ENCODE measurements at places on chromosomes 6 and 20.

GRCh38 chr6:25601800-25602673, 50.0 kb upstream of the SCGN start:
- peak; percentile 76 for DNase-seq

- peak; percentile 62 for DNase-seq
Measured at GRCh38 chr20:48986899-48987298, 59.2 kb upstream of the CSE1L start.

DNA sequence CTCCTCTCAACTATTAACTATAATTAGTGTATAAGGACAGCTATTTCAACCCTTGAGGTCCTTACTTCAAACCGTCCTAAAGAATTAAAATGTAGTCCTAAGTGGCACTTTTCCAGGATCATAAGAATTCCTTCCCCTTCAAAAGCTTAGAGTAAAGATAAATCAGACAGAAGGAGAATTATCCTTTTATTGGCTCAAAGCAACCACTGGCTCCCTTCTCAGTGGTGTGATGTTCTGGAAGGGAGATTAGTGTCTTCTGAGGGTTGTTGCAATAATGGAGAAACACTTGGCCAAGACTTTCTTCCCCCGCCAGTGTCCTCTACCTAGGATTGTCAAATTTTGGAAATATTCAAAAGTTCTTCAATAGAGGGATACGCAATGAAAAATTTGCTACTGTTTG, 89.1 kb upstream of the PLEKHG1 start:
- DNase-seq, result peak; percentile 71

- DNase-seq, result no peak
Measured at GRCh38 chr6:137816133-137816579, 50.9 kb upstream of the TNFAIP3 start.

- peak; percentile 63 for DNase-seq
Measured at GRCh38 chr6:152293404-152293803, 343.8 kb downstream of the SYNE1 start.

DNA sequence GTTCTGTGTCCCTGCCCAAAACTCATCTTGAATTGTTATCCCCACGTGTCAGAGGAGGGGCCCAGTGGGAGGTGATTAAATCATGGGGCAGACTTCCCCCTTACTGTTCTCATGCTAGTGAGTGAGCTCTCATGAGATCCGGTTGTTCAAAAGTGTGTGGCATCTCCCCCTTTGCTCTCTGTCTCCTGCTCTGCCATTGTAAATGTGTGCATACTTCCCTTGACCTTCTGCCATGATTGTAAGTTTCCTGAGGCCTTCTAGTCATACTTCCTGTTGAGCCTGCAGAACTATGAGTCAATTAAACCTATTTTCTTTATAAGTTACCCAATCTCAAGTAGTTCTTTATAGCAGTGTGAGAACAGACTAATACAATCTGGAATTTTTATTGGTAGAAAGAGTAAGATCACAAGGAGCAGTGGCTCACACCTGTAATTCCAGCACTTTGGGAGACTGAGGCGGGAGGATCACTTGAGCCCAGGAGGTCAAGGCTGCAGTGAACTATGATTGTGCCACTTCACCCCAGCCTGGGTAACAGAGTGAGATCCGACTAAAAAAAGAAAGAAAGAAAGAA, 47.1 kb upstream of the SLC22A16 start:
- no peak for DNase-seq

- no peak for DNase-seq
Measured at GRCh38 chr20:37315452-37316110, 26.1 kb downstream of the MANBAL start.

GRCh38 chr20:47066484-47067270, 172.0 kb downstream of the EYA2 start:
- no peak for DNase-seq

GRCh38 chr20:677957-678356, 2.4 kb upstream of the SCRT2 start:
- DNase-seq, result no peak

- no peak for DNase-seq
Measured at GRCh38 chr6:37777272-37777834, 42.2 kb upstream of the ZFAND3 start.

DNA sequence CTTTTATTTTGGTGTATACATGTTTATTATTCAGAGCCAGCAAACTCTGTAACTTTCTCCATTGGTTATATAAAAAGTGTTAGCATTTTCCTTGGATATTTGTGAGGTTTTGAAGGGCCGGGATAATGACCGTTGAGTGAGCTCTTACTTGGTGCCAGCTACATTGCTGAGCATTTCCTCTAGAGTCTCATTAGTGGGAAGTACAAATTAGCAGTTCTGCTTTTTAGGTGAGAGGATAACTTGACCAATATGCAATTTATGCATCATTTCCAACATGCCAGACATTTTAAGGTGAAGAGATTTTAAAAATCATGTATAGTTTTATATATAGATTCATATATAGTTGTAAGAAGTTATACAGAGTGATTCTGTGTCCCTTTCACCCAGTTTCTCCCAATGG, 84.3 kb downstream of the CARMIL1 start:
- DNase-seq, result no peak

- peak; percentile 43 for DNase-seq
Measured at GRCh38 chr20:36214684-36215256, 21.5 kb upstream of the AAR2 start.

DNA sequence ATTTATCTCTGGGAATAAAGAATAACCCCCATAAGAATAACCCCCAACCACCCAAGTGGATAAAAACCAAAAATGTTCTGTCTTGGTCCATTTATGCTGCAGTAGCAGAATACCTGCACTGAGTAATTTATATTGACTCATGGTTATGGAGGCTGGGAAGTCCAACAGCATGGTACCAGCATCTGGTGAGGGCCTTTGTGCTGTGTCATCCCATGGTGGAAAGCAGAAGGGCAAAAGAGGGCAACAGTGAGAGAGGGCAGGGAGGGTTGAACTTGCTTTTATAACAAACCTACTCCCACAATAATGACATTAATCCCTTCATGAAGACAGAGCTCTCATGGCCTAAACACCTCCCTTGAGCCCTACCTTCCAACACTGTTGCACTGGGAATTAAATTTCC, 133.7 kb downstream of the ERMARD start:
- DNase-seq, result no peak

- no peak for DNase-seq
Measured at GRCh38 chr6:27547157-27548075, 74.5 kb upstream of the ZNF184 start.

GRCh38 chr6:80991316-80991715, 761.2 kb downstream of the TENT5A start:
- DNase-seq, result no peak

- no peak for DNase-seq
Measured at GRCh38 chr20:6993511-6993910, 226.0 kb downstream of the BMP2 start.

DNA sequence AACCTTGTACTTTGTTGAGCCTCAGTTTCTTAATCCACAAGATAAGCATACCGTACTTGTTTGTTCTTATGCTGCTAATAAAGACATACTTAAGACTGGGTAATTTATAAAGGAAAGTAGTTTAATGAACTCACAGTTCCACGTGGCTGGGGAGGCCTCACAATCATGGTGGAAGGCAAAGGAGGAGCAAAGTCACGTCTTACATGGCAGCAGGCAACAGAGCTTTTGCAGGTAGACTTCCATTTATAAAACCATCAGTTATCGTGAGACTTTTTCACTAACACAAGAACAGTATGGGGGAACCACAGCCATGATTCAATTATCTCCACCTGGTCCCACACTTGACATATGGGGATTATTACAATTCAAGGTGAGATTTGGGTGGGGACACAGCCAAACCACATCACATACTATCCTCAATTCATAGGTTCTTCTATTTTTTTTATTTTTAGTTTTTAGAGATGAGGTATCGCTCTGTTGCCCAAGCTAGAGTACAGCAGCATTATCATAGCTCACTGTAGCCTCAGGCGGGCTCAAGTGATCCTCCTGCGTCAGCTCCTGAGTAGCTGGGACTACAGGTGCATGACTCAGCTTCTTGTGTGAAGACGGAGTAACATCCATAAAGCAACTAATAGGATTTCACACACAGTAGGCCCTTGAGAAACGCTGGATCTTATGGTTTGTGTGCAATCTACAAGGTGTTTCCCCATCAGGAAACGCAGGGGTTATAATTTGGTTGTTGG, 76.7 kb upstream of the IYD start:
- no peak for DNase-seq

- DNase-seq, result no peak
Measured at GRCh38 chr6:143964674-143965081, 43.4 kb downstream of the PLAGL1 start.

GRCh38 chr6:143607974-143608373, 69.8 kb upstream of the PHACTR2 start:
- peak; percentile 73 for DNase-seq

- DNase-seq, result no peak
Measured at GRCh38 chr6:109271622-109272021, 110.6 kb downstream of the CD164 start.

DNA sequence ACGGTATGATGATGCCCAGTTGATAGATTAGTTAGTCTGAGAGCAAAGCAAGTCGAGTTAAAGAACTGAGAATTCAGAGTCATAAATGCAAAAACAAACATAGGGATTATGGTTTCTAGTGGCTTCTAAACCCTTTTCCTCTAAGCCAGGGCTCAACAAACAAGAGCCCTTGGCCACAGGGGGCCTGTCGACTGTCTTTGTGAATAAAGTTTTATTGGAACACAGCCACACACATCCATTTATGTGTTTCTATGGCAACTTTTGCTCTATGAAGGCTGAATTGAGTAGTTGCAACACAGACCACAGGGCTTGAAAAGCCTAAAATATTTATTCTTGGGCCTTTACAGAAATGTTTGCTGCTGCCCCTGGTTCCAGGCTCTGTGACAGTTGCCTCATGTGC, 76.2 kb downstream of the SLC24A3 start:
- no peak for DNase-seq

GRCh38 chr6:165417278-165417865, 108.0 kb upstream of the C6orf118 start:
- DNase-seq, result no peak

DNA sequence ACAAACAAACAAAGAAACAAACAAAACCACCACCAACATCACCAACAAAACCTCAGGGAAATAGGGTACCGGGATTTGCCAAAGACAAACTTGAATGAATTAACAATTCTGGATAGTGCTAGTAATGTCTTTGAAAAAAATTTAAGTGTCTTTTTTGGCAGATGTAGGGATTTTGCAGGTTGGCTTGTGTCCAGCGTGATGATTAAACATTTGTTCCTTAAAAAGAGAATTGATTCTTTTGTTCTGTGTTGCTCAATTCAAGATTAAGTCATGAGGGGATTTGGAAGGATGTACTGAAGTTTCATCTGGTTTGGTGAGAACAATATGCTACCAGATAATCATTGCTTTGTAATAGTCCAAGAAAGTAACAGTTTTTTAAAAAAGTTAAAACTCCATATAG, 125.1 kb upstream of the HS3ST5 start:
- DNase-seq, result no peak

DNA sequence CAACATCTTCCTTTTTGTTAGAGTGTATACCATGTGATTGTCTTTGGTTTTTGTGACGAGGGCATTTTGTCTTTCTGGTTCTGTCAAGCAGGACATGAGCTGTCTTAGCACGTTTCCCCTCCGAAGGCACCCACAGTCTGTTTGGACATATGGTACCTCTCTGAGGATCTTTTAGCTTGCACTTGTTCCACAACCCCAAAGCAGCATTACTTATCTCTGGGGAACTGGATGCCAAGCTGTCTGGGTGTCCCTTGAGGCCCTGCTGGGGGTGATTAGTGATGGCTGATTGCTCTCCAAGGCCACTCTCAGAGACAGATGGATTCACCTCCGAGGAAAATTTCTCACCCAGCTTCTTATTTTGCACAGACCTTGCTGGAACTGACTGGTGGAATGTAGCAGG, 445.0 kb upstream of the CHD6 start:
- DNase-seq, result no peak

GRCh38 chr6:45036103-45036502, 292.0 kb upstream of the RUNX2 start:
- DNase-seq, result no peak

DNA sequence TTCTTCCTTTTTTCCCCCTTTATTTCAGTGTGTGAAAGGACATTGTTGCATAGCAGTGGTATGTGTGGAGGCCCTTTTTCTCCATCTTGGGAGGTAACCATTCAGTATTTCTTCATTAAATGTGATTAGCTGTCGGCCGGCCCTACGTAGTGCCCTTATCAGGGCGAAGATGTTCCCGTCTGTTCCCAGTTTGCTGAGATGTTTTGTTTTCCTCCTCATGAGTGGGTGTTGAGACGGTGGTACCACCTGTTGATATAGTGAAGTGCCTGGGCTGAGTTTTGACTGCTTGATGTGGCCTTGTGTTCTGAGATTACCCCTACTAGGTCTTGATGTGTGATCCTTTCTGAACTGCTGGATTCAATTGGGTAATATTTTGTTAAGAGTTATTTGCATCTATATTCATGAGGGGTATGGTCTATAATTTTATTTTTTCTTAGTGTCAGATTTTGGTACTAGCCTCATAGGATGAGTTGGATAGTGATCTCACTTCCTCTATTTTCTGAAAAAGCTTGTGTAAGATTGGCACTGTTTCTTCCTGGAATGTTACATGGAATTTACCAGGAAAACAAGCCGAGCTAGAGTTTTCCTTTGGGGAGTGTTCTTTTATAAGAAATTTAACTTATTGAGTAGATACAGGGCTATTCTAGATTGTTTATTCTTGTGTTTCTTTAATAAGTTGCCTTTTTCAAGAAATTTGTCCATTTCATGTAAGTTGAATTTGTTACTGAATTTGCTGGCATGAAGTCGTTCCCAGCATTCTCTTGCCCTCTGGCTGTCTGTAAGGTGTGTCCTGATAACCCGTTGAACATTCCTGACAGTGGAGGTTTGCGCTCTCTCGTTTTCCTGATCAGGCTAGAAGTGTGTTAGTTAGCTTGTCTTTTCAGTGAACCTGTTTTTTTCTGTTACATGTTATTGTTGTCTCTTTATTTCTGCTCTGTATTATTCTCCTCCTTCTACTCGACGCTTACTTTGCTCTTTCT, 4.3 kb downstream of the MTG2 start:
- DNase-seq, result no peak

DNA sequence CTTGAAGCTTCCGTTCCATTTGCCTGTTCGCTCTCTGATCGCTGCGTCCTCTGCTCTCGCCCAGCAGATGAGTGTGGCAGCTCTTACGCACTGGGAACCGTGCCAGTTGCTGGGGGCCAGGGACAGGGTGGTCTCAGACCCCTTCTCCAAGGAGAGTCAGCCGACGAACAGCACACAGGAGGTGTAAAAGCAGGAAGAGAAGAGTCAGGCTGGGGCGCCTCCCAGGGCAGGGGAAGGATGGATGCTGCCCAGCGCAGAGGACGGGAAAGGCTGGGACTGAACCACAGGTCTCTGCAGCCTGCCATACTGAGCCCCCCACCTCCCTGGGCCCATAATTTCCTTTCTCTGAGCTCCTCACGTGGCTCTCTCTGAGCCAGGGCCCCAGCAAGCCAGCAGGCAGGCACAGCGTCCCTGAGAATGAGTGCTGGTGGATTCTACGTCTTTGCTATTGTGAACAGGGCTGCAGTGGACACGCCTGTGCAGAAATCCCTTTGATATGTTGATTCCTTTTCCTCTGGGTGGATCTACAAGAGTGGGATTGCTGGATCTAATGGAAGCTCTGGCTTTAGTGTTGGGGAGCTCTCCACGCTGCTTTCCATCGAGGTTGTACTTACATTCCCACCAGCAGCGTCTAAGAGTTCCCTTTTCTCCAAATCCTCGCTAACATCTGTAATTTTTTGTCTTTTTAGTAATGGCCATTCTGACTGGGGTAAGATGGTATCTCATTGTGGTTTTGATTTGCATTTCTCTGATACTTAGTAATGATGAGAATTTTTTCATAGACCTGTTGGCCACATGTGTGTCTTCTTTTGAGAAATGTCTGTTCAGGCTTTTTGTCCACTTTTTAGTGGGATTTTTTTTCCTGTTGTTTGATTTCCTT, 104.1 kb downstream of the PSMB1 start:
- no peak for DNase-seq

GRCh38 chr6:53179961-53180651, 31.5 kb upstream of the GCM1 start:
- peak; percentile 94 for DNase-seq
